ENCODE measurements at places on chromosomes 2 and 18.

- no peak for DNase-seq
These were observed 122.4 kb downstream of the NDUFA10 start for GRCh38 chr2:239902749-239903201.

GRCh38 chr2:216235462-216235861 lies 126.3 kb downstream of the XRCC5 start:
- DNase-seq: no peak

GRCh38 chr2:161337247-161337646 lies 29.0 kb downstream of the PSMD14 start:
- DNase-seq: no peak

GRCh38 chr18:37564711-37565100 lies 892 bp downstream of the CELF4 start:
- DNase-seq: no peak

DNA sequence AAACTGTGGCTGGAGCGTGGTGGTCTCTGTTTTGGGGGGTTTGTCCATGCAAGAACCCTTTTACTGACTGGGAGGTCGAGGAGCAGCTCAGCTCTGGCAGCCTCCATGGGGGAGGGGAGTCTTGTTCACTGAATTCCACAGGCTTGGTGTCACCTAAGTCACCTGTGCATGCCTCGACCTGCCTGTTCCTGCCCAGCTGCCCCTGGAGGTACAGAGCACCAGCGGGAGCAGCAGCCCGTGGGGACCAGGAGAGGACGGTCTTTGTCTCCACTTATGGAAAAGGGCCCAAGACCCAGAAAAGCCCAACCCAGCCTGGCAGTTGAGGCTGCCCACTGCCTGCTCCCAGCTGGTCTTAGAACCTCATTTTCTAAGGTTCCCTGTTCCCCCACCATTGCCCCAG lies 168.7 kb upstream of the AGAP1 start:
- no peak for DNase-seq

- no peak for DNase-seq
These were observed 97.2 kb downstream of the DTNA start for GRCh38 chr18:34807106-34807796.

DNA sequence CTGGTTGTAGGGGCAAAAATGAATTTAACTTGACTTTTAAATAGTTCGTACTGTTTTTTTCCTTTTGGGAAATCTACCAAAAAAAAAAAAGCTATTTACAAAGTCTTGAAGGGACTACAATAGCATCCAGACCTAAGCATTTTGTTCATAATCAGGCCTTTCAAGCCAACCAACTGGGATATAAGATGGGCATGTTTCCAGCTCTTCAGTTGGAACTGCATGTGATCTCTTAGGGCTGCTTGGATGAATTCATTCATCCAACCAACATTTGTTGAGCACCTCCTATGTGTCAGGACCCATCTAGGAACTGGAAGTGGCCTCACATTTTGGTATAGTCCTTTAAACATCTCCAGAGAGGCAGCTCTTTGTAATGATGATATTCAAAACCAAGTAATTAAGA lies 98.6 kb downstream of the AAK1 start:
- no peak for DNase-seq

DNA sequence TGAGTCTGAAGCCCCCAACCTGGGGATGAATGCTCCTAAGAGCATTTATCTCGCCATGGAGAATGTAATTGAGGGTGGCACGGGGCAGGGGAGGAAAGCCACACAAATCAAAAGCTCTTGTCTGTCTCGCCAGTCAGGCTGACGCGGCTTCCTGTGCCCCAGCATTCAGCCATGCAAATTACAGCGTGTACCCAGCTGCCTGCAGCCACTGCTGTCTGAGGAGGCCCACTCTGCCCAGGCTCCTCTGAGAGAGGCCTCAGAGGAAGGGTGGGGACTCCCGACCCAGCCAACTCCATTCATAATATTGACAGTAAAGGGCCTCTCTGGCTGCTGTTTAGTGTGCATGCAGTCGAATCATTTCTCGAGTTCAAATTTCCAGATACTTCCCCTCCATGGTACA lies 22.0 kb downstream of the SMAD7 start:
- peak; percentile 95 for DNase-seq

DNA sequence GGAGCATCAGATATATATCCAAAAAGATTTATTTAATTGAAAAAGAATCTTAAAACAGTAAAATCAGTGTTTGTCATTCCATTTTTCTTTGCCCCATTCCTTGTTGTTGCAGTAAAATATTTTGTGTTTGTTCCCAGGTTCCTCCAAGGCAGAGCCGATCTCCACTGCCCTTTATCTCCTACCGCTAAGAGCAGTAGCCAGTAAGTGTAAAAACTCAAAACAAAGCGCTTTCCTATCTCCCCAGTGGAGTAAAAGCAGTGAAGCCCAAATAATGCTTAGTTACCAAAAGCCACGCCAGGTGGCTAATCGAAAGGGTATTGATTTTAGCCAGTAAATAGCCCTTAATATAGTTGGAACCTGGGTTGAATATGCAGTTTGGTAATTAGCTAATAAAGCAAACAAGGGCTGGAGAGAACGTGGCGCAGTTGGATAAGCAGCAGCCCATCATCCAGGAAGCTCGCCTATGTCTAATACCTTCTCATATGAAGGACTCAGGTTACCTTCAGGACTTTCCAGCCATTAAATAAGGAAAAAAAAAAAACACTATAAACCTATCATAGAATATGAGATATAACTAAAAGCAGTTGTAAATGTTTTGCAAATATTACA lies 12.4 kb upstream of the GPD2 start:
- DNase-seq: no peak

DNA sequence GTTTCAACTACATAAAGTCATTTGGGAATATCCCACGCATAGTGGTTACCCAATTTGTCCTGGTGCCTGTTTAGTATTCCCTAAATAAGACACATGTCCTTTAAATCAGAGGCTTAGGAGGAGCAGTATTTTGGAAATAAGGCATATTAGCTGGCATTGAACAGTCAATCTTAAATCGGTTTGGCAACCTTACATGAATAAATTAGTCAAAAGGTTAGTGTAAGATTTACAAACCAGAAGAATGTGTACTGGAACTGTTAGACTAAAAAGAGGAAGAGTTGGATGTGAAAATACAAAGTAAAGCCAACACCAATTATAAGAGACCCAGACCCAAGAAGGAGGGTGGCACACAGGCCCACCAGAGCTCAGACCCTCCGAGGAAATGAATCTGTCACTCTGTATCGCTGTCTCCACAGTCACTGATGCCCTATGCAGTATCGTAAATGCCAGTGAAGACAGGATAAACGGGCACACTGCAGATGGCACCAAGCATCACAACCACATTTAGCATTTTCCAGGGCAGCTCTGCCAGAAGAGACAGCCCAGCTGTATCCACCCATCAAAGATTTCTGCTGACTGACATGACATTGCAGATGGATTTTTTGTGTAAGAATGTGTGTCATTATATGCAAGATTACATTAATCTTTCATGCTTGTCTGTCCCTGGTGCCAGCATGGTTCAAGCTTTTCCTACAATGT lies 90.4 kb downstream of the CERKL start:
- no peak for DNase-seq

DNA sequence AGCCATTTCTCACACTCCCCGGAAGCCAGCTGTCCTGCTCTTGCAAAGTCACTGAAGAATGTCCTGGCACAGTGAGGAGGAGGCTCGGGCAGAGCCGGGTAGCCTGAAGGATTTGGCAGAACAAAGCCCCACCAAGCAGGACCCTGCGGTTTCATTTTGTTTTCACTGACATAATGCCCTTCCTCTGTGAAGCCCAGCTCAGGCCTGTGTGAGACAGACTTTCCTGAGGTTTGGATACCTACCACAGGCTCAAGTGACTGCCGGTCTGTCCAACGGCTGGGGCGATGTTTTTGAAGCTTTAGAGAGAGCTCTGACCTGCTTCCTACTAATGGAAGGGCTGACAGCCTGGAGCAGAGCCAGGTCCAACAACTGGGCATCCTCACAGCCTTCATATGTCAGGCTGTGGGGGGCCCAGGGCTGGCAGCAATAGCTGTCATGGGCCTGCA lies 99.8 kb upstream of the FZD7 start:
- no peak for DNase-seq
